Thymus (tissue), 14 donors: ENCODE measurements at places on chromosomes 6 and 20.
A peak's percentile ranks its signal among the peaks of the same experiment; 100 is the strongest.

DNA sequence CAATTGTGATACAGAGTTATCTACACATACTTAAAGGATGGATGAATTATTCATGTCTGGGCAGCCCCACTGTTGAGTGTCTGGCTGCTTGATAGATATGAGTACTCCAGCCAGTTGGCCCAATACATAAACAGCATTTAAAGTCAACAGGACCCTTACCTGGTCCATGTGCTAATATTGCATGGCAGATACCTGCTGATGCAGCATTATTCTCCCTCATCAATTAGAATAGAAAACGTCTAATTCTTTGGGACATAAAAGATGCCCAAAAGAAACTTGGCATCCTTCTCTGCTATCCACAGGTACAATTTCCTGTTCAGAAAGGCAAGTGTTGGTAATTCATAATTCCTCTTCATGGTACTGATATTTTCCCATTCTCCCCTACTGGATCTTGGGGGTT is 550.8 kb downstream of the TFAP2B start:
- no peak for DNase-seq

DNA sequence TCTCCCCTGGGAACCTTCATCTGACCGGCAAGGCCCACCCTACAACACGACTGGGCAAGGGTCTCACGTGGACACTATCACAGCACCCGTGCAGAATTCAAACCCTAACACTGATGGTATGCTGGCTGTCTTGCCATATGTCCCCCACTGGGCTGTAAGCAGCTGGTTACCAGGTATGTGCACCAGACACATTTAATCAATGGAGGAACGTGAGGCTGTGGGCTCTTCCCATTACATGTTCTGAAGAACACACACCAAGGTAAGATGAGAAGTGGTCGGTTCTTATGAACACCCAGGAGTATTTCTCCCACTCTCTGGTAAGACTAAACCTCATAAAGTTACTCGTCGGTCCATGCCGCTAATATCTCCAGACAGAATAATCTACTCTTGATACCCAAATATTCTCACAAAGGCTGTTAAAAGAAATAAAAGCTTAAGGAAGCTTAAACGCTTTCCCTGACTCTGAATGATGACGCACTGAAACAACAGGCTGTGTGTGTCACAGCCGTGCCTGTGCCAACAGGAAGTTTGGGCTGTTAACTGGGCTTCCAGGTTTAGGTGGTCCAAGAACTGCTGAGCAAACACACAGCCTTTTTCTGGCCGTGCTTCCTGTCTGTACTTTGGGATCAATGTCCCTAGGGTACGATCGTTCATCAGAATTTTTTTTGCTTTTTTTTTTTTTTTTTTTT is 75.3 kb downstream of the SLC23A2 start:
- DNase-seq, result no peak

GRCh38 chr6:125918681-125919566 is 37.6 kb upstream of the HINT3 start:
- peak; percentile 59 for DNase-seq

DNA sequence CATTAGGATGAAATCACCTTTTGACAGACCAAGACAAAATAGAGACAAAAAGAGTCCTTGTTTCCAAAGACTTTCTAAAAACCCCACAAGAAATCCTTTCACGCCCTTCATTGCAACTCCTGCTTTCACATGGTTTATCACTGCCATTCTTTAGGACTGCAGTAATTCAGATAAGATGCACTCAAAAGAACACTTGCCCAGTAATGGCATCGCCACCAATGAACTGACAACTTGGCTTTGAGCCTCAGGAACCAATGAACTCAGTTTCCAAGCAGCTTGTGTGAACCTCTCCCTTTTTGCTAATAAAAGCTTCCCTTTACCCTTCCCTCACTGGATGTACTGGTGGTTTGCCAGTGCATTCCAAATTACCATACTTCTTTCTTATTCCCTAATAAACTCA is 21.8 kb downstream of the OSTM1 start:
- no peak for DNase-seq

- DNase-seq, result no peak
Observed at GRCh38 chr6:144248476-144249301, 36.4 kb upstream of the UTRN start.
